GM23338 (cell line): ENCODE measurements at places on chromosomes 7 and 10. TPM values are rescaled to one million over a fixed set of nuclear protein-coding genes. Genes with fewer than 3 reads are reported as not detected.

BTBD16 gene
- total RNA-seq: not detected in 2 replicates

HOXA7 gene
- total RNA-seq: not detected in 2 replicates

OPN1SW gene
- total RNA-seq: not detected in 2 replicates

FBXL15 gene
- total RNA-seq: 29.7 and 36.1 TPM in 2 replicates

ATP6V1F gene
- total RNA-seq: 60.2 and 66.5 TPM in 2 replicates

TRPV5 gene
- total RNA-seq: not detected in 2 replicates

PKD1L1 gene
- total RNA-seq: 0.03 and 0.16 TPM in 2 replicates

DHTKD1 gene
- 40.4 and 63.9 TPM in 2 replicates for total RNA-seq

EPHA1 gene
- total RNA-seq: 119 and 154 TPM in 2 replicates

SEMA4G gene
- 7.3 and 8.5 TPM in 2 replicates for total RNA-seq

TMEM176B gene
- 0.35 and 0.47 TPM in 2 replicates for total RNA-seq

RAB19 gene
- 5.2 and 15.0 TPM in 2 replicates for total RNA-seq

CPN1 gene
- not detected in 2 replicates for total RNA-seq

GLCCI1 gene
- total RNA-seq: 15.5 and 15.7 TPM in 2 replicates

MYL7 gene
- total RNA-seq: 2.4 TPM in 1 of 2 replicates, not detected in the other

EBF3 gene
- 0.23 and 0.49 TPM in 2 replicates for total RNA-seq

HMX2 gene
- total RNA-seq: 0.97 and 2.6 TPM in 2 replicates

LIPJ gene
- total RNA-seq: 0.04 and 0.14 TPM in 2 replicates

KLF14 gene
- not detected in 2 replicates for total RNA-seq

MBL2 gene
- total RNA-seq: not detected in 2 replicates

PDK4 gene
- total RNA-seq: 0.12 TPM in 1 of 2 replicates, not detected in the other

PNLIP gene
- not detected in 2 replicates for total RNA-seq

MGMT gene
- 19.3 and 21.9 TPM in 2 replicates for total RNA-seq

LRRC18 gene
- not detected in 2 replicates for total RNA-seq
